Naive thymus-derived CD8-positive, alpha-beta T cell (primary cell): ENCODE measurements at places on chromosomes 16 and 17.

DNA sequence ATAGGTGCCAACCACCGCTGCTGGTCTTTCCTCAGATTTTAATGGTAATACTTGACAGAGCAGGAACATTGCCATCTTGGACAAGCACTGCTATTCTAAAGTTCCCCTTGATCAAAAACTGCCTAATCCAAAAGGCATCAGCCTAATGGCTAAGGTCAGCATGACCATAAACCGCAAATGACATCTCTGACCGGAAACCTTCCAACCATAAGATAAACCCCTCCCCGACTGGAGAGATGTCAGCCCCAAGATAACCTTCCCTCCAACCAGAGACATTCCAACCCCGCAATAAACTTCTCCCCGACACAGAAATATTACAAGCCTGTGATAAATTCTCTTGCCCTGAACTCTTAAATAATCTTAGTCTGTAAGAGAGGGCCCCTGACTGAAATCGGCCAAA lies 7.4 kb upstream of the DHX40 start:
- DNase-seq = no peak

GRCh38 chr16:50924759-50925545 lies 183.1 kb downstream of the CYLD start:
- no peak for DNase-seq

DNA sequence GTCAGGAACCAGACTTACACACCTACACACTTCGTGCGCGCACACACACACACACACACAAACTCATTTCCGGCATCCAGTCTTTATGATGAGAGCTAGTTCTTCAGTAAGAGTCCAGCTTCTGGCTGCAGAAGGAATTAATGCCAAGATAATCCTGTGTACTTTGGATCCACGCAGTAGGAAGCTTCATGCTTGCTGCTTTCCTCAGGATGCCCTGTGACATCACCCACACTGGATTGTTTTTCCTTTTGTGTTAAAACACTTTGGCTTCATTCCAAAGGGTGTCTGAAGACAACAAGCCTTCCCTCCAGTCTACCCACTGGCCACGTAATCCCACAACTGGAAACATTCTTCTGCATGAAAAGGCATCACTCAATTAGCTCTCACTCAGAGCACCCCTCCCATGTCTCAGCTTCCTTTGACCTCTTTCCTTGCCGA lies 35.4 kb downstream of the KCNJ16 start:
- no peak for DNase-seq

DNA sequence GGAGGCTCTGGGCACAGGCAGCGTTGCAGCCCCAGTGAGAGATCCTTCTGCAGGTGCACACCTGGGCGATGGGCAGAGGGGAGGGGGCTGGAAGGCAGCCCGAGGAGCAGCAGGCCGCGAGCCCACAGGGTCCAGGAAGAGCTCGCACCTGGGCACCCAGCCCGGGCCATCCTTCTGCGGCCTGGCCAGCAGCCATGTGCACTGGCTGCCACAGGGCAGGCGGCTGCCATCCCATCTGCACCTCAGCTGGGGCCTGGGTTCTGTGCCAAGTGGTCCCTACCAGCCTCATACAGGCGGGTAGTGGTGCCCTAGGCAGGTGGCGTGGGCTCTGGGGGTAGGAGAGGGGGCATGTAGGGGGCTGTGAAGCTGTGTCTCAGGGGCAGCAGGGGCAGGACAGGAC lies 197.2 kb downstream of the RBFOX3 start:
- no peak for DNase-seq

DNA sequence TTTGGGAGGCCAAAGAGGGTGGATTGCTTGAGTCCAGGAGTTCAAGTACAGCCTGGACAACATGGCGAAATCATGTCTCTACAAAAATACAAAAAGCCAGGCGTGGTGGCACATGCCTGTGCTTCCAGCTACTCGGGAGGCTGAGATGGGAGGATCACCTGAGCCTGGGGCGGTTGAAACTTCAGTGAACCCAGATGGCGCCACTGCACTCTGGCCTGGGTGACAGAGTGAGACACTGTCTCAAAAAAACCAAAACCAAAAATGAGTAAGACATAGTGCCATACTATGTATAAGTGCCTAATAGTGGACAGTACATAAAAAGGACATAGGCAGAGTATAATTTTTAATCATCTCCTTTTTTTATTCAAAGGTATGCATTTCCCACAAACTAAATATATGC lies 4.0 kb downstream of the CTC1 start:
- DNase-seq = no peak

GRCh38 chr16:70728150-70728549 lies 42.3 kb upstream of the MTSS2 start:
- DNase-seq = no peak

DNA sequence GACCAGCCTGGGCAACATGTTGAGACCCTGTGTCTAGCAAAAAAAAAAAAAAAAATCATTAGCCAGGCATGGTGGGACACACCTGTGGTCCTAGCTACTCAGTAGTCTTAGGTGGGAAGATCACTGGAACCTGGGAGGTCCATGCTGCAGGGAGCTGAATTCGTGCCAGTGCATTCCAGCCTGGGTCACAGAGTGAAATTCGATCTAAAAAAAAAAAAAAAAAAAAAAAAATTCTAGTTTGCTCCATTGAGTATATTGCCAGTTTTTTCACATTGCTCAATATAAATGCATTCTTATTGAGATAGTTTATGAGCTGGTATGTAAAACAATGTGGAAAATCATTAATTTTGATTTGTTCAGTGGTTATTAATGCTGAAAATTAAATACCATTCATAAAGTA lies 52.0 kb downstream of the ABHD15 start:
- DNase-seq = no peak

- no peak for DNase-seq
Observed at GRCh38 chr17:10803830-10804475, at the start of gene TMEM238L. Gene TMEM238L, minus strand, starts transcription at chr17:10804099. Its CDS starts 136 bp downstream, at chr17:10803963.

GRCh38 chr16:49337814-49338350 lies 35.7 kb upstream of the C16orf78 start:
- DNase-seq = no peak

GRCh38 chr17:57021226-57021940 lies 43.5 kb downstream of the SCPEP1 start:
- no peak for DNase-seq
